CD14-positive monocyte (primary cell): ENCODE measurements at places on chromosomes 11 and 22.

DNA sequence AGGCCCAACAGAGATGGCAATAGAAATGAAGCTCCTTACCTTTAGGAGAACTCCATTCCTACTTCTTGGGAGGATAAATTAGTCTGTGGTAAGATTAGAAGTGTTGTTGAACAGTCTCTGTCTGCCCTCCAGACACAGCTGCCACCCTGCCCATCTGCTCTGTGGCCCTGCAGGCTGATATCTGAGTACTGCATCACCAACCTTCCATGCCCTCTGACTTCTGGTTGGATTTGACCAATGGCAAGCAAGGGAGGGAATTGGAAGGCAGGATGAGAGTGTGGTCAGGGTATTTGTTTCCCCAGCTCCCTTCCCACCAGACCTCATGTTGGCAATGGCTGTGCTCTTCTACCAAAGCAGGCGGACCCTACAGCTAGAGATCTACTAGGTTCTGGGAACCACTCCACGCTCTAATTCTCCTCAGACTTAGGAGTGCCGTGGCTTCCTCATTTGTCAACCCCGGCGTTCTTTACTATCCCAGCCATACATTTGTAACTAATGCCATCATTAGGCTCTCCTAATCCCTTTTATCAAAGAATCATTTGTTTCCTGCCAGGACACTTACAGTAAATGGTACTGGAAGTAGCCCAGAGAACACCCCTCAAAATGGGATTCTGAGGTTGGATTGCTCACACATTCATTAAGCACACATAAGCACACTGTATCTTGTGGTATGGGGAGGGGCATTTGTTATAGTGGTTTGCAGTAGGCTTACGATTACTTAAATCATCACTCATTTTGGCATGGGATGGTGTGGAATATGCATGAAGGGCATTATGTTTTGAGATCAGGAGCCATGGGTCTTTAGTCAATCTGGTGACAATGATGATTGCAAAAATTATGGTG, 35.4 kb upstream of the CD44 start:
- DNase-seq: no peak

DNA sequence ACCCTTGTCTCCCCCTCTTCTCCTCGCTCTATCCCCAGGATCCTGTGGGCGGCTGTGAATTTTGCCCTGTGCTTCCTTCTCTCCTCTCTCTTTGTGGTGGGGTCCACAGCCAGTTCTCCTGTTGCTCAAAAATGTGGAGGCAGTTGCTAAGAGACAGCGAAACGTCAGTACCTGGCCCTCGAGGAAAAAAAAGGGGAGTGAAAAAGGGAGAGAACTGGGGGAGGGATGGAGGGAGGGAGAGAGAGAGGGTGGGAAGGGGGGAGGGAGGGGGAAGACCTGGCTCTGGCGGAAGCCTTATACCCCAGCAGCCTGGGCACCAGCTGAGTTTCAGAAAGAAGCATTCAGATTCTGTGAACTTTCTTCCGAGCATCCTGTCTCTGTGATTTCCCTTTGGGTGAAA, 2.1 kb upstream of the LRRC55 start:
- no peak for DNase-seq

GRCh38 chr11:2004466-2004865, 6.8 kb upstream of the H19 start:
- DNase-seq: no peak

DNA sequence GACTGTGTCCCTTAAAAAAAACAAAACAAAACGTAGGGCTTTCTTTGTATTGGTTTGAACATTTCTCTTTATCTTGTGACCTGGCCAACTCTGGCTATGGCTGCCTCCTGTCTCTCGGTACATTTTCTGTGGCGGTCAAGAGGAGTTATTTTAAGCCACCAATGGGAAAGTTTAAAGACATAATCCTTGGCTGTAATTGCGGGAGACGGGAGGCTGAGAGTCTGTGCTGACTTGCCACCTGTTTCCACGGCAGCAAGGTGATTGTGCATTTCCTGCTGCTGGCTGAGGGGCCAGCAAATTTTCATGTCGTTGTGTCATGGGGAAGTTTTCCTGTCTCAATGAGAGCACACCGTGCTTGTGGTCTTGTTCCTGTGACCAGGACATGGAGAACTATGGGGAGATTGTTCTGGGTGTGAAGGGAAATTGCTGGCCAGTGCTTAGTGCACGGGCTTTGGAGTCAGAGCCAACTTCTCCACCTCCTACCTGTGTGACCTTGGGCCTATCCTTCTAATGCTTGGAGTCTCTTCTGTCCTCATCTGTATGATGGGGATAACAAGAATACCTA, 11.0 kb downstream of the PTPRJ start:
- DNase-seq: peak; percentile 56

DNA sequence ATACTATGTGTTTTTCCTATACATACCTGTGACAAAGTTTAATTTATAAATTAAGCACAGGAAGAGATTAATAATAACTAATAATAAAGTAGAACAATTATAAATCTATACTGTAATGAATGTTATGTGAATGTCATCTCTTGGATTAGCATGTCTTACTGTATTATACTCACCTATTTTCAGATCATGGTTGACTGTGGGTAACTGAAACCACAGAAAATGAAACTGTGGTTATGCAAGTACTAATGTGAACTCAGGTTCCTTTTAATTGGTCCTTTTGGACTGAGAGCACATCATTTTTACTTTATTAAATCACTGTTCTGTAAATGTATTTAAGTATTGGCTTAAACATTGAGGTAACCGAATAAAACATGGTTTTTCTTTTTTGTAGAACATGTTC, 108.8 kb downstream of the PPP6R3 start:
- no peak for DNase-seq

DNA sequence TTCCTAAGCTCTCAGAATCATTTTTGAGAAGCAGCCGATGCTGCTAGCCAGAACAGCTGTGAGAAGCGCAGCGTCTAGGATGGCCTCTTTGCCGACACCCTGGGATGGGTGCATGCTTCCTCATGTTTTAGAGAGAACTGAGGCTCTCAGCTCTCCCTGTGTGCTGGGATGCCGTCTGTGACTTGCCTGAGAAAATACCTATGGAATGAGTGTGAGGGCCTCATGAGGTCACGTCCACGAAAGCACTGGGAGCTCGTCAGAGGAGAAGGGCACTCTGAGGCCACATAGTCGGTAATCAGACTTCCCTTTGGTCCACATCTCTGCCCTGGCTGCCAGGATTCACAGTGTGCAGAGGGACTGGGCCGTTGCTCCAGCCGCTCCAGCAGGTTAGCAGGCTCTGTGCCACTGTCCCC, 54.7 kb downstream of the MICAL3 start:
- DNase-seq: no peak

DNA sequence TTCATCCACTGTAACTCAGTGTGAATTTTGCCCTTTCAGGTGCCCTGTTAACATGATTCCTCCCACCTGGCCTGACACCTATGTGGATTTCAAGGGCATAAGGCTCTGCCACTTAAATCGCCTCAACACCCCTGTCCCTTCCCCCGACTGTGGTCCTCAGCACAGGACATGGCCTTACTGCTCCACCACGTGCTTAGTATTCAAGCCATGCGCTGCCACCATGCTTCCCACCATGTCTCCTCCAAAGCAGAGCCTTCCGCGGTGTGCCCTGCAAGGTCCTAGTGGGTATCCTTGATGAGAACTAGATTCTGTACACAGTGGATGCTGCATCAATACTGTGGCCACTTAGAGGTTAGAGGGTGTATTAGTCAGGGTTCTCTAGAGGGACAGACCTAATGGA, 51.9 kb downstream of the BUD13 start:
- DNase-seq: no peak

DNA sequence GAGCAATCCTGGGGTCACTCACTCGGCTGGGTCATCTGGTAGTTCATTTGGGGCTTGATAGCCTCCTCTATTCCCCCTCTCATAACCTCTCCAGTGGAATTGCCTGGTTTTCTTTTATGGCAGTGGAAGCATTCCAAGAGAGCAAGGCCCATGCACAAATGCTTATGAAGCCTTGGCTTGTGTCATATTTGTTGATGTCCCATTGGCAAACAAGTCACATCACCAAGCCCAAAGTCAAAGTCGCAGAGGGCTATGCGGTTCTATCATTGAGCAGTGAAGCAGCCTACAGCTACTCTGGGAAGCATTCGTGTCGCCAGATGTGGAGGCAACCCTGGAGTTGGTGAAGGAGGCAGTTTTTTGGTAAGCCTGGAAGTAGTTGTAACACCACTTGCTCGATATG, 12.3 kb downstream of the KCTD14 start:
- no peak for DNase-seq

GRCh38 chr22:27175021-27175838, 517.8 kb downstream of the MIAT start:
- DNase-seq: no peak

GRCh38 chr11:1632053-1632714, 2.6 kb downstream of the KRTAP5-5 start:
- no peak for DNase-seq

GRCh38 chr22:43310798-43311197, 32.4 kb downstream of the SCUBE1 start:
- no peak for DNase-seq

DNA sequence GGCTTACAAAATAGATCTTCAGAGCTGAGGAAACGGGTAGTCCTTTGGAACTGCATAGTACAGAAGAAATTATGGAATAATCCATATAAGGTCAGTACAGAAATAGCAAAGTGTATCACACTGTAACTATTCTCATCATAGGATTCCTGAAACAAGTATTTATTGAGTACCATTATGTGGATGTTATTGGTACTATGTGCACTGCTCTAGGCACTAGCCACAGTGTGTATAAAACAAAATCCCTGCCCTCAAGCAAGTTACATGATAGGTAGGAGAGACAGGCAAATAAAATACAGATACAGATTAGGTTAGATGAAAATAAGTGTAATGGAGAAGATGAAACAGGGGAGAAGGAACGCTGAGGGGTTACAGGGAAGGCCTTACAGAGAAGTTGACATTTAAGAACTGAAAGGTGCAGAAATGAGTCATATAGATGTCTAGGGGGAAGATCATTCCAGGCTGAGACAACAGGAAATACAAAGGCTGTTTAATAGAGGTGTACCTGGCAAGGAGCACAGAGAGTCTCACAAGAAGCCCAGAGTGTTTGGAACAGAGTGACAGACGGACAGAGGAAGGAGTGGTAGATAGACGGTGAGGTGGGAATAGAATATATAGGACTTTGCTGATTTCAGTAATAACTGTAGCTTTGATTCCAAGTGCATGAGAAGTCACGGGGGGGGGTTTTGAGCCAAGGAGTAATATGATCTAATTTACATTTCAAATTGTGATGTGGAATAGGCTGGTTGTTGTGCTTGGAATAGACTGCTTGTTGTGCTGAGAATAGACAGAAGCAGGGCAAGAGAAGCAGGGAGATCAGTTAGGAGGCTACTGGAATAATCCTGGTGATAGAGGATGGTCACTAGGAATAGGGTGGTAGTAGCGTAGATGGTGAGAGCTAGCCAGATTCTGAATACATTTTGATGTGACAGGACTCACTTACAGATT, 13.7 kb downstream of the RNF141 start:
- no peak for DNase-seq

GRCh38 chr11:69219991-69220390, 64.3 kb downstream of the SMIM38 start:
- DNase-seq: no peak

GRCh38 chr11:86172894-86173293, 71.7 kb upstream of the EED start:
- DNase-seq: peak; percentile 41

- DNase-seq: no peak
These were observed 9.1 kb downstream of the CDC42EP2 start for GRCh38 chr11:65323813-65324212.

DNA sequence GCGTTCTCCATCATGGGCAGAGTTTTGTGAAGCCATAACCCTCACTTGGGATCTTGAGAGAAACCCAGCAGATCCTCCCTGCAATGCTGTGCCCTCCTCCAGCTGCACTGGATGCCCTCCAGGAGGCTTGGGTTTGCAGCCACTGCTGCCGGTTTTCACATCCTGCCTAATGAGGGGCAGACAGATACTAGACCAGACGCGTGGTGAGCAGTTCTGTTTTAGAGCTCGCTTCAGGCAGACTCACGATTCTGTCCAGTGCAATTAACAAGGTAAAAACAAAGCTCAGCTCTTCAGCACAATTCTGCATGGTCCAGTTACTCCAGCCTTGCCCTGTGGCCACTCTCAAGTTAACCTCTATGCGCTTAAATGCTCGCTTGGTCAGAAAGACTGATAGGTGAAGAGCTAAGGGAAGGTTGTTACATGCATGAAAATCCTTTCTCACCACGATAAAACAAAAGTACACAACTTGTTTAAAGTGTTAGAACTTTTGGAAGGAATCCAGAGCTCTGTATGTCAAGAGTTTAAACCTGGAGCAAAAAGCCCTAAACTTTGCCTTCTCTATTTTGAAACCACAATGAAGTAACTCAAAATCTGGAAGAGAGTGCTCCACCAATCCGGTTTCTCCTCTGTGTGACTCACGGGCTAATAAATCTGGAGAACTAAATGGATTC, 292.3 kb upstream of the FAT3 start:
- no peak for DNase-seq

- no peak for DNase-seq
These were observed 338.6 kb downstream of the INSC start for GRCh38 chr11:15453211-15453765.

GRCh38 chr11:112694245-112694644, 267.0 kb upstream of the NCAM1 start:
- DNase-seq: no peak

- DNase-seq: no peak
These were observed 31.6 kb upstream of the MPPED2 start for GRCh38 chr11:30617762-30618161.

- DNase-seq: no peak
These were observed 1.2 kb upstream of the NRXN2 start for GRCh38 chr11:64723907-64724862.

DNA sequence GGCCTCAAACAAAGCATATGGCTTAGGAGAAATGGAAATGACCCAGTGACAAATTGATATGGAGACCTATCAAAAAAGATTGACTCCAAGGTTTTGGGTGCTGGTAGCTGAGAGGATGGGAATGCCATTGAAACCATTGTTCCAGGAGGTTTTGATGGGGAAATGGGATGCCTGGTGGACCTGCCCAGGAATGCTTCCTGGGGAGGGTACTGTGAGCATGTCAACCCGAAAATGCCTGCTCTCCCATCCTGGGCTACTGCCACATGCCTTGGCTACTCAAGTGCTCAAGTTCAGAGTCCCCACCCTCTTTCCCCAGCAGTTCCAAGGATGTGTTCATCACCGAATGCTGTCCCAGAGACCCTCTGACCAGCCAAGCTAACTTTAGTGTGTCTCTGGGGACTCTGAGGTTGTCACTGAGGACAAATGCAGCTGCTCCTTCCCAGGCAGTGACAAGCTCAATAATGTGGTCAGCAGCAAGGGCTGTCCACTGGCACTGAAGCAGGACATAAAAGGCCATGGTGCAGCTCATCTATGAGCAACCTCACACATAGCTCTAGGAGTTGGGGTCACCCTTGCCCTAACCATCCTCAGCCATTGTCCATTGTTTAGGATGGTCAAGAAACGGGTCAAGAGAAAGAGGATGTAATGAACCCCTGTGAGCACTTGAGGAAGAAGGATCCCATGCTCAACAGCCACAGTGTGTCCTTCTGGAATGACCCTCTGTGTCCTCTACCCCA, 83.7 kb downstream of the TRIM29 start:
- DNase-seq: no peak

GRCh38 chr11:34303028-34303570, 54.7 kb downstream of the ABTB2 start:
- no peak for DNase-seq

GRCh38 chr11:42345933-42346332, 886.5 kb upstream of the LRRC4C start:
- DNase-seq: no peak
